NCI-H460 (cell line): ENCODE measurements at places on chromosomes 5 and 9. TPM values are rescaled to one million over a fixed set of nuclear protein-coding genes. Genes with fewer than 3 reads are reported as not detected.
A peak's percentile ranks its signal among the peaks of the same experiment; 100 is the strongest.

BASP1 gene
- 162 and 205 TPM in 2 replicates for total RNA-seq

PCDHA13 gene
- 1.2 and 1.3 TPM in 2 replicates for total RNA-seq

FOXI1 gene
- not detected in 2 replicates for total RNA-seq

NR2F1 gene
- total RNA-seq, result 17.8 and 18.4 TPM in 2 replicates

CNTNAP3B gene
- total RNA-seq, result 0.46 and 0.67 TPM in 2 replicates

ACOT12 gene
- not detected in 2 replicates for total RNA-seq

GPX3 gene
- 47.7 and 48.8 TPM in 2 replicates for total RNA-seq

RAI14 gene
- 13.1 and 15.9 TPM in 2 replicates for total RNA-seq

TNFSF15 gene
- not detected in 2 replicates for total RNA-seq

REXO4 gene
- total RNA-seq, result 22.1 and 27.1 TPM in 2 replicates

DRD1 gene
- not detected in 2 replicates for total RNA-seq

NEUROG1 gene
- total RNA-seq, result not detected in 2 replicates

CDKN2B gene
- total RNA-seq, result not detected in 2 replicates

PLCXD3 gene
- not detected in 2 replicates for total RNA-seq

OR1J2 gene
- 0.22 TPM in 1 of 2 replicates, not detected in the other for total RNA-seq

ZNF622 gene
- total RNA-seq, result 30.4 and 37.6 TPM in 2 replicates

DNA sequence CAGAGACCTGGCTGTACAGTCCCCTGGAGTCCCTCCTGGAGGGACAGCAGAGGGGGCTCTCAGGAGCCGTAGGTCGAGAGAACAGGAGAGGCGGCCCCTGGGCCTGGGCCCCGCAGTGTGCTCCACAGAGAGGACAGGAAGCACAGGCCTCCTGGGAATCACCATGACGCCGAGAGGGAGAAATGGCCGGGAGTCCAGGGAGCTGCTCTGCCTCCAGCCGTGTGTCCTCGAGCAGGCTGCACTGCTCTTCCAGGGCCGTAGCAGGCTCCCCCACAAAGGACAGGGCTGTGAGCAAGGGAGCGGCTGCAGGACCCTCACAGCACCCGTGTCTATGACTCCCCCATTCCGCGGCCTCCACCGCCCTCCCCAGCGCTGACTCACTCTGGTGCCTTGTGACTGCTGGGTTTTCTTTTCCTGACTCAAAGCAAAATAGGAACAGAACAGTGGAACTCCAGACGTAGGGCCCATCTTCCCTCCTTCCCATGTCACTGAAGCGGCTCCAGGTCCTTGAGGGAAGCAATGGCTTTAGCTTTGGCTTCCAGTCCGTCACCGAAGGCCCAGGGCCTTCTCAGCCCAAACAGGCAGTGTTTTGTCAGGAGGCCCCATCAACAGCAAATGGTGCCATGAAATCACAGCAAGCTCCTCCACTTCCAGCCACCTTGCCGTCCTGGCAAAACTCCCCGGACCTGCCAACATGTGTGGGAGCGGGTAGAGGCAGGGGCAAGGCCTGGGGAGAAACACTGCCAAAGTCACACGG is 114.2 kb downstream of the LHFPL2 start:
- no peak for DNase-seq

DNA sequence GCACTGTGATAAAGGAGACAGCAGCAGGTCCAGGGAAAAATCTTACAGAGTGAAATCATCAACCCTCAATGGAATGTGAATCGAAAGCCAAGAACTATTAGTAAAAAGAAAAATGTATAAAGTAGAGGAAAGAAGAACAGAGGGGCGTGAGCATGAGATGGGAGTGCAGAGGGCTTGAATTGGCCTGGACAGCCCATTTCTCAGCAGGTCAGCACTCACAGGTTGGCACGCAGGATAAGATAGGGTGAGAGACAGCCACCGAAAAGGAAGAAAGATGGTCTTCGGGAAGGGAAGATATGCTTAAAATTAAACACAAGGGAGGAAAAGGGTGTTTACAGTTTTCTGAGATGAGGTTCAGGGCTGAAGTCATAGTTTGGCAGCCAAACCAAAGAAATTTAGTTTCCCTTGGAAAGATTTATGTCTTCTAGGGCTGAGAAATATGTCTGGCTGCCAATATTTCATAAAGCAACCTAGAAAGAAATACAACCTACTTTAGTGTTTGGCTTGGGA is 524.7 kb downstream of the SPATA31D1 start:
- no peak for DNase-seq

DNA sequence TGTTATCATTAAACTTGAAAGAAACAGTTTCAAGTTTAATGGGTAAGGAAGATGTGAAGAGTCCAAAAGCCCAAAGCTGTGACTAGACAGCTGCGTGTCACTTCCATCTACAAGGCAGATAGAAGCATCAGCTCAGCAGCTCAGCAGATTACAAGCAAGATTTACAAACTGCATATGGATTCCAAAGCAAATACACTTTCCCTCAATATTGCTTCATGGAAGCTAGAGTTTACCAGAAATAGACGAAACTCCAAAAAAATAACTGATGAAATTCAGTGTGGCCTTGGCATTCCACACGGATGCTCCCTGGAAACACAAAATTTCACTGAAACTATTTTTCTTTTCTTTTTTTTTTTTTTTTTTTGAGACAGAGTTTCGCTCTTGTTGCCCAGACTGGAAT is 17.9 kb downstream of the MYO10 start:
- DNase-seq, result no peak

GRCh38 chr9:76232861-76233489 is 161.3 kb downstream of the RFK start:
- no peak for DNase-seq

DNA sequence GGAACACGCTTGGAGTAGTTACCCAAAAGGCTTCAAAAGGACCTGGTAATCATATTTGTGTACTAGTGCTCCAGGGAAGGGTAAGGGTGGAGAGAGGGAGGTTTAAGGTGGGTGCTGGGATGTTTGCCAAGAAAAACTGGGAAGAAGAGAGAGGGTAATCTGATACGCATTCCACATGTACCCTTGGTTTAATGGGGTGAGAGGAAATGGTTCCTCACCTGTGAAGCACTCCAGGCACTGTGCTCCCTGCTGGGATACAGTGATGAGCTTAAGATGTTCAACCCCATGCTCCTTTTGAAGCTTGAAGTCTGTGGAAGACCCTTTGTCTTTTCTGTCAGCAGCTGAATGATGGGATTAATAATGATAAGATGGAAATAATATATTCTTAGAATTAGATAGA is 98.4 kb downstream of the COX7C start:
- DNase-seq, result no peak

DNA sequence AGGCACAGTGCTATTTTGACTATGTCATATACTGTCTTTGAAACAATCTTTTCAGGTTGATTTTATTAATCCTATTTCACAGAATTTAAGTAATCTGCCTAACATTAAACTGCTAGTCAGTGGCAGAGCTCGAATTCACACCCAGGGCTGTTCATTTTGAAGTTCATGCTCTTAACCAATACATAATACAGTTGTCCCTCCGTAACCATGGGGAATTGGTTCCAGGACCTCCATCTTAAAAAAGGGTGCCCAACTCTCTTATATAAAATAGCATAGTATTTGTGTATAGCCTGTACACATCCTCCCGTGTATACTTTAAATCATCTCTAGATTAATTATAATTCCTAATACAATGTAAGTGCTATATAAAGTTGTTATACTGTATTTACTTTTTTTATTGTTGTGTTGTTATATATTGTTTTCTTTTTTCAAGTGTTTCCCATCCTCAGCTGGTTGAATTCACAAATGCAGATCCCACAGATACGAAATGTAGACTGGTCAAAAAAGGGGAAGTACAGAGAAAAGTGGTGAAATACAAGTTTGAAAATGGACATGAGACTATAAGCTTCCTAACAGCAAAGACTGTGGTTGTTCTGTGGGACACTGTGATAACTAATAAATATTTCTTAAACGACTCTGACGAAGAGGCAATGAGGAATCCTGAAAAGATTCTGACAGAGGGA is 18.3 kb downstream of the RFX3 start:
- no peak for DNase-seq

DNA sequence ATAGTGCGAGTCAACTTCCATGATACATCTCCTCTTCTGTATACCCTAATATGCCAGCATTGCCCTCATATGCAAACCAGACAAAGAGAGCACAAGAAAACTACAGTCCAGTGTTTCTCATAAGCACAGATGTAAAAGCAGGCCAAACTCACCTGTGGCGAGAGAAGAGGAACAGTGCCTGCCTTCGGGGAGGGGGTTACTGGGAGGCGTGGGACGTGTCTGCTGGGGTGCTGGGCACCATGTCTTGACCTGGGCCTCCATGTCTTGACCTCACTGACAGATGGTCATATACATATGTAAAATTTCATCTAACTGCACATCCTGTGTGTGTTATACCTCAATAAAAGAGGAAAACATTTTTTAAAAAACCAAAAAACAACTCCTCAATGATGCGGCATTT is 159.3 kb upstream of the PPP1R26 start:
- no peak for DNase-seq

DNA sequence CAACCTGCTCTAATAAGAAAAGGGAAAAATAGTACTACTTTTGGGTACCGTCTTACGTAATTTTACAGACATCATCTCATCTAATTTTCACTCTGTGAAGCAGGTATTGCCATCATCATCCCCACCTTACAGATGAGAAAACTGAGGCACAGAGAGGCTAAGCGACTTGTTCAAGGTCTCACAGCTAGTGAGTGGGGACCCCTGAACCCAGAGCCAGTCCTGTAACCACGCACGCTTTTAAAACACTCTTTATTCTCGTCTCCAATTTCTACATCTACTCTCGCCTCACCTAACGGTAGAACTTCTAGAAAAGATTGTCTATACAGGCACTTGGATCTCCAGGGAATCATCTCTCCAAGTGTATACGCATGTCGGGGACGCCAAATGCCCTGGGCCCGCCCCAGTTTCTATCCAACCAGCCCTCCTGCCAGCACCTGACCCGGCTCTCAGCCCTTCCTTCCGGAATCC is 1.5 kb upstream of the TRAF1 start:
- no peak for DNase-seq

GRCh38 chr9:98831696-98832095 is 24.2 kb downstream of the GALNT12 start:
- no peak for DNase-seq

DNA sequence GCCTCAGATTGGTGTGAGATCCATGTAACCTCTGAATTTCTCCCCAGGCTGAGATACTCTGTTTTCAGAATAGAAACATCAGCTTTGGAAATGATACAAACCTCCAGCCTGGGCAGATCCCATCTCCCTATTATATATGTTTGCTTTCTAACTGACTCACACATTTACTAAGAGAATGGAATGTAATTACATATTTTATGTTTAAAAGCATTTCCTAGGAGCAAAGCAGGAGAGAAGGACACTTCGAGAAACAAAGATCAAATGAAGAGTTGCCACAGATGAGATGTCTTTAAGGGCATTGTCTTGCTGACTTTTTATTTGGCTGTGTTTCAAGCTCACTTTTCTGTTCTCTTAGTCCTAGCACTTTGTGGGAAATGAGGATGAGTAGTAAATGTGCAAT is 96.3 kb downstream of the CDH18 start:
- DNase-seq, result no peak

GRCh38 chr5:82290005-82290404 is 11.9 kb upstream of the RPS23 start:
- no peak for DNase-seq

DNA sequence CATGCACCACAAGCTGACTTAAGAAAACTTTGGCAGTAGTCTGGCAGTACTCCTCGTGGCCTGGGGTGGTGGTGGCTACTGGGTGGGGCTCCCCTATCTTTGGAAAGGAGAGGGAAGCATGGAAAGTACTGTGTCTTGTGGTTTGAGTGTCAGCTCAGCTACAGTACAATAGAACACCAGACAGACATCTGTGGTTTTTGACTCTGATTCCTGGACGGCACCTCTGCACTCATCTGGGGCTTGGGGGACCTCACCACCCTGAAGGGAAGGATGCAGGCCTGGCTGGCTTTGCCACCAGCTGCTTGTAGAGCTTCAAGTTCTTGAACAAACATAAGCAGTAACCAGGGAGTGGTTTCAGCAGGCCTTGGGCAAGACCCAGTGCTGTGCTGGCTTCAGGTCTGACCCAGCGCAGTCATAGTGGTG is 40.6 kb downstream of the TNFSF8 start:
- DNase-seq, result no peak

DNA sequence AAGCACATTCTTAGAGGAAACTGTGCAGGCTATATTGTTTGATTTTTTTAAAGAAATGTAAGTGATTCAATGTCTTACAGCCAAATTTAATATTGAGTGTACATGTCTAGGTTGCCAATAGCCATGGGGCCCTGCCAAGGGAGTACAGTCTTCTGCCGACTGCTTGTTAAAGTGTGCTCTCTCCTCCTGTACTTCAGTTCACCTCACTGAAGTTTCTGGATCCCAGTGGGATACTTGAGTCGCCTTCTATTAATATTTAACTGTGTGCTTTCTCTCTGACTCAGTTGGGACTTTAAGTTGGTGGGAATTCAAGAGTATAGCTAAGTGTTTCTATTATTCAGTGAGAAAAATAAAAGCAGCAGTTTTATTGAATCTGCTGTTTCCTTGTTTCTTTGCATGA is 44.5 kb upstream of the C5orf47 start:
- no peak for DNase-seq

- no peak for DNase-seq
Observed at GRCh38 chr9:16085167-16085726, 532.4 kb downstream of the CCDC171 start.

DNA sequence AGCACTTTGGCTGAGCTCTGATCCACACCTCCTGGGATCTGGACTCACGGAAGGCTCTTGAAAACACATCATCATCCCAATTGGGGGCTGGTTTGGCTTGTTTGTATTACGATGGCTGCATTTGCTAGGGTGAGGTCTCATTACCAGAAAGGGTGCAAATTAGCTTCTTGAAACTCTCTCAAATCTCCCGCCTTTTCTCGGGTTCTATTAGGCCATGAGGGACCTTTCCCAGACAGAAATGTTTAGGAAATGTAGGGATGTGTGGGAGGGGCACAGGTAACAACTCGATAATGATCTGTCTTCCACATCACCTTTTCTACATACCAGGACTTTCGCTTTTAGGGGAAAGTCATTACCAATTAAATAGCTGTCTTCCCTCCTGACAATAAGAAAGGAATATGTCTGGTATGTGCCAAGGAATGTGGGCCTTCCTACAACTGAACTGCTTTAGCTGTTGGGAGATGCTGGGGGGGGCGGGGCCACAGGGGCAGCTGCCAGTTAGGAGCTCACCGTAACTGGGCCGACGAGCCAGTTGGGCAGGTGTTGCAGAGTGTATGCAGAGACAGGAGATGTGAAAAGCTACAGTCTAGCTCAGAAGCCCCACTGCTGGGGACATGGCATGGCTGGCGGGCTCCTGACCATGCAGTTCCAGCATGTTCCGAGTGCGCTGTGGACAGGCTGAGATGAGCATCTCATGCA is 71.2 kb downstream of the AK8 start:
- DNase-seq, result no peak

GRCh38 chr5:134138416-134139376 is 24.2 kb downstream of the TCF7 start:
- no peak for DNase-seq

DNA sequence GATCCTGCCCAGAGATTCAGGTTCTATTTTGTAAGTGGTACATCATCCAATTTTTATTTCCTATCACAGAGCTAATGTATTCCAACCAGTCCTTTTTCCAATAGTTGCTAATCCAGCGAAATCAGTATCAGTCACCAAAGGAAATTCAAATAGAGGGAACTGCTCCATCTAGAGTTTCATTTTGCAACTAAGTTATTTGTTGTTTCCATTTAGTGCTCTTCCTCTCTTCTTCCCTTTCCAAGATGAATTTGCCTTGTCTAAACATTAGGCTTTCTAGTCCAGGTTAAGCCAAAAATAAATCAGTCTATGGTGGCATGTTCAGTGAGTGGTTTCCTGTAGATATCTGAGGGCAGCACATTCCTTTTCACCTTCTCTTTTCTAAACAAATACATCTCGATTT is 79.8 kb upstream of the SPATA31D4 start:
- peak; percentile 3 for DNase-seq

- DNase-seq, result no peak
Observed at GRCh38 chr5:154223320-154223719, 32.8 kb downstream of the GALNT10 start.

- DNase-seq, result peak; percentile 29
Observed at GRCh38 chr5:59661311-59661710, 232.2 kb downstream of the PDE4D start.
